Activated CD8-positive, alpha-beta memory T cell treated with anti-CD3 and anti-CD28 coated beads, Interleukin-2, amount 10 ng/mL, durations not matched to agents 7 days and 5 days (primary cell): ENCODE measurements at places on chromosomes 11 and 22.
A peak's percentile ranks its signal among the peaks of the same experiment; 100 is the strongest.

DNA sequence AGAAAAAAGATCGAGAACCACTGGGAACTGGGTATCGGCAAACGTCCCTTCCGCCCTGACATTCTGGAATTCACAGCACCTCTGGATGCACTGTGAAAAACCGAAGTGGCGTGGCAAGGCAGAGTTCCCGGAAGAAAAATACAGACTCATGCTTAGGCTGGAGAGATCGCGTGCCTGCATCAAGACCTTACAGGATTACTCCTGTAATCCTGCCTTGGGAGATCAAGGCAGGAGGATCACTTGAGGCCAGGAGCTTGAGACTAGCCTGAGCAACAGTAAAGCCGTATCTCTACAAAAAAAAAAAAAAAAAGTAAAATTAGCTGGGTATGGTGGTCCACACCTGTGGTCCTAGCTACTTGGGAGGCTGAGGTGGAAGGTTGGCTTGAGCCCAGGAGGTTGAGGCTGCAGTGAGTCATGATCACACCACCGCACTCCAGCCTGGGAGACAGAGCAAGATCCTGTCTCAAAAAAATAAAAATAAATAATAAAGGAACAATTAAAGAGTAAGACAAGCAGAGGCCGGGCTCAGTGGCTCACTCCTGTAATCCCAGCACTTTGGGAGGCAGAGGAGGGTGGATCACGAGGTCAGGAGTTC is 19.9 kb upstream of the TEF start:
- no peak for DNase-seq

DNA sequence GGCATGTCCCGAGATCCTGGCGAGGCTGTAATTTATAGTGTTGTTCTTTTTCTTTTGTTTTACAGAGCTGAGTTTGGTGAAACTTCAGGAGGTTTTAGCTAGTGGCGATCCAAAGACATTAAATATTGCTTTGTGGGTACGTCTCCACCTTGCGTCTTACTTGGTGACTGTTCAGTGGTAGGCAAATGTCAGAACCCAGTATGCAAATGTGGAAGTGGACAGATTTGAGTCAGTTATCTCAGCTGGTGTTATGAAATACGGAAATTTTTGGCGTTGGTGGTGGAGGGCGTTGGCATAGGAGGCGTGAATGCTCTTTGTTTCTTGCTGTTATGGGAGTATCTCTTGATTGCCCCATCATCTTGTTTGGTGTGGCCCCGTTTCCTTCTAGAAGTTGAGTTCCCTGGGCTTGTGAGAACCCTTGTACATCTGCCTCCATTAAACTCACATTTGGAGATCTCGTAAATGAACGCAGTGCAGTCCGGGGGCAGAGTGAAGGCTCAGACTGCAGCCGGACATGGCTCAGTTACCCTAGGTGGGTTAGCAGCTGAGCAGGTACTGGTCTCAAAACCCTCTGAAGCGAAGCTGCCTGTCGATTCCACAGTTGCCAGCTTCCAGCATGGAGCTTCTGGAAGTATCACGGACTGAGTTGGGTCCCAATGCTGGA is 39.9 kb downstream of the PTPRJ start:
- DNase-seq: no peak

DNA sequence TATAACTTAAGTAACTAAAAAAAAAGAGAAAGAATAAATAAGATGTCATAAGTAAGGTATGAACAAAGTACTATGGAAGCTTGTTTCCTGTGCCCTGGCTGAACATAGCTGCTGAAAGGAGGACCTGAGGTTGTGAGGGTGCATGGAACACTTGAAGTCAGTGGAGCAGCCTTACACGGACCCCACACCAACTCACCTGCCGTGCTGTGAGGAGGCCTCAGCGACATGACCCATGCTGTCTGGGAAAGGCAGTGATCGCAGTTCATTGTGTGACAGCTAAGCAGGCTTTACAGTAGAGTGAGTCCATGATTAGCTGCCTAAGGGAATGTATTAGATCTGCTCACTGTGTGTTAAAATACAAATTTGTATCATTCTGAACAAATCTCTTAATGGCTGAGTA is 17.6 kb downstream of the RASSF10 start:
- no peak for DNase-seq

GRCh38 chr11:61968758-61969390 is 1.4 kb upstream of the FTH1 start:
- peak; percentile 30 for DNase-seq

DNA sequence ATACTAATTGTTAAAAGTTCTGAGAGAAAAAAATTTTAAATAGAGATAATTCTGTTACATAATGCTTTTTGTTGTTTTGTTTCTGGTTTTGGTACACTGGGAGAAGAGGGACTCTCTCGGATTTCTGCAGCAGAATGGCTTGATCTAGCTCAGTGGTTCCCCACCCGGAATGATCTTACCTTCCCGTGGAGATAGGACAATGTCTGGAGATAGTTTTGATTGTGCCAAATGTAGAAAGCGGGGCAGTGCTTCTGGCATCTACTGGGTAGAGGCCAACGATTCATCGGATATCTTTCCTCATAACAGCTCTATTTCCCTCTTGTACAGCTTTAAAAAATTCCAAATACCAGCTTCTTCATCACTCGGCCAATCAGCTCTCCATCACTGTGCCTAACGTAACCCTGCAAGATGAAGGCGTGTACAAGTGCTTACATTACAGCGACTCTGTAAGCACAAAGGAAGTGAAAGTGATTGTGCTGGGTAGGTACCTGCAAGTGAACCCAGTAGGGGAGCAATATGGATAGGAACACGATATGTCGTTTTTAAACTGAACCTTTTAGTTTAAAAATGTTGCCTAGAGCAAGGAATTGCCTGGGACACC is 13.2 kb downstream of the CRTAM start:
- peak; percentile 66 for DNase-seq

DNA sequence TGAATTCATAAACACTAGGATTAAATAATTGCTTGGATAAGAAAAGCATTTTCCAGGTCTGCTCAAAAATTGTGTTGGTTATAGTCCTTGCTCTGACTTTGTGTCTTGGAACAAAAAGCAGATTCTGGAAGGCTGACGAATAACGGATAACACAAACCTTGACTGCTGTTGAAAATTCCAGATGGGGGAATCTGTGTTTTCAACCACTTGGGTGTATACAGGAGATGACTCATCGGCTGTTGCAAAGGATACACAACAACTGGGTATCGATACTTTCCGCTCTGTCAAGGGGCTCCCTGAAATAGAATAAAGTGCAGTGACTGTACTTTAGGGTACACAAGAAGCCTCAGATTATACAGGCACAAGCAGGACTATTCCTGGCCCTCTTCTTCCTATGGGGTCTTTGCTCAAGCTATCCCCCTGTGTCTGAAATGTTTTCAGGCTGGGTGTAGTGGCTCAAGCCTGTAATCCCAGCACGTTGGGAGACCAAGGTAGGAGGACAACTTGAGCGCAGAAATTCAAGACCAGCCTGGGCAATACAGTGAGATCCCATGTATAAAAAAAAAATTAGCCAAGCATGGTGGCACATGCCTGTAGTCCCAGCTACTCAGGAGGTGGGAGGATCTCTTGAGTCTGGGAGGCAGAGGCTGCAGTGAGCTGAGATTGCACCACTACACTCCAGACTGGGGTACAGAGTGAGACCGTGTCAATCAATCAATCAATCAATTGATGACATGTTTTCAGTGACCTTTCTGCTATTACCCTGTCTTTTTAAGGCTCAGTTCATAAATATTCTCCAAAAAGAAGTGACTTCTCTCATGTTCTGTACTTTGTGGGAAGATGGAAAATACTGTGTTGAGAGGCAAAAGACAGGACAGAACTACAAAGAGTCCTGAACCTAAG is 48.6 kb upstream of the UCP3 start:
- DNase-seq: no peak

- DNase-seq: no peak
Observed at GRCh38 chr11:110951950-110952503, 239.8 kb upstream of the ARHGAP20 start.

GRCh38 chr11:79363256-79363655 is 77.6 kb downstream of the TENM4 start:
- DNase-seq: no peak

DNA sequence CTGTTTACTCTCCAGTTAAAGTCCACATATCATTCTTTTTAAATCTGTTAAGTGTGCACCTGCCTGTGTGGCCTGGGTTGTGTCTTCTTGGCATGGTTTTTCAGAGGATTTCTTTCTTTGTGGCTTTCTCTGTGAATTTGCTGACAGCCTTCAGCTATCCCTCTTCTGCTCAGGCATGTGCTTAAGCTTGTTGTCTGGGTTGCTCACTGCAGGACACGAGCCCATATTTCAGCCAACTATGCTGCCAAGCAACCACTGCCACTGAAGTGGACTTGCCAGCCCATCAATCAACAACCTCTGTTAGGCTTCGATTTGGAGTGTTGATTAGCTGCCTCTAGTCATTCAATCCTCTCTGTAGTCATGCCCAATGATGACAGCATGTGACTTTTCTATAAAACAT is 18.4 kb downstream of the OR51I2 start:
- DNase-seq: no peak

- DNase-seq: no peak
Observed at GRCh38 chr11:13118194-13118593, 109.1 kb downstream of the RASSF10 start.

DNA sequence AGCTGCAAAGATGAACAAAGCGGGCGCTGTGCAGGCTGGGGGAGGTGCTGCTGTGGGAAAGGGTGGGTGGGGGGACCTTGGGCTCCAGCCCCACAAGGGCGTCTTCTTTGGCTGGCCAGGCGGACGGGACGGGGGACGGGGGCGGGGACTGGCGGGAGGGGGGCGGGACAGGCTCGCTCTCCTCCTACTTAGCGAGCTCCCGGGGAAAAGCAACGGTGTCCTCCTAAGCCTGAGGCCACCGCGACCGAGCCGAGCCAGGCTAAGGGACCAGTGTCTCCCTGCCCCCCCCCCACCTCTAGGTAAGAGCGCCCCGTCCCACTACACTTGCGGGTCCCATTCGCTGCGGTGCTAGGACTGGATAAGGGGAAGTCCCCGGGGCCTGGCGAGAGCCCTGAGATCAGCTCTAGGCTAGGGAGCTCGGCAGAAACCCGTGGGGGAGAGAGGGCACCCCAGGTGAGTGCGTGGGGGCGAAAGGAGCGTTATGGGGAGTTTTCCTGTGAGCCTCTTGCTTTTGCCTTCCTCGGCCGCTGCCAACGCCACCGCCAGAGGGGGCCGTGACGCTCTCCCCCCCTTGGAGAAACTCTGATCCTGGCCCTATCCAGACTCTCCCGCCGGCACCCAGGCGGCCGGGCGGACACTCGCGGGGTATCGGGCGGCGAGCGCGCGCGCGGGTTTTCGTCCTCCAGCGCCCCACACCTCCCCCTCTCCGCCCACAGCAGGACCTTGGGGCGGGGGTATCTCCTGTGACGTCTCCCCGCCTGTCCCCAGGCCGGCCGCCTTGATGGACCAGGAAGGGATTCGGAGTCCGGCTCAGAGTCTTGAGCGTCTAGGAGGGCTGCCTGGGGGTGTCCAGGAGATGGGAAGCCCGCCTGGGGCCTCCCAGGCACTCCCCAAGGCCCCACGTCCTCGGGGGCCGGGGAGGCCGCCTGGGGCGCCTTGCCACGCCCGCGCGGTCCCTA is at the start of gene PHLDB1:
Gene PHLDB1, plus strand, starts transcription at position 215 of the 959 bp plus-strand sequence. CDS start 6,222 bp downstream, outside the sequence.
- DNase-seq: peak; percentile 51

DNA sequence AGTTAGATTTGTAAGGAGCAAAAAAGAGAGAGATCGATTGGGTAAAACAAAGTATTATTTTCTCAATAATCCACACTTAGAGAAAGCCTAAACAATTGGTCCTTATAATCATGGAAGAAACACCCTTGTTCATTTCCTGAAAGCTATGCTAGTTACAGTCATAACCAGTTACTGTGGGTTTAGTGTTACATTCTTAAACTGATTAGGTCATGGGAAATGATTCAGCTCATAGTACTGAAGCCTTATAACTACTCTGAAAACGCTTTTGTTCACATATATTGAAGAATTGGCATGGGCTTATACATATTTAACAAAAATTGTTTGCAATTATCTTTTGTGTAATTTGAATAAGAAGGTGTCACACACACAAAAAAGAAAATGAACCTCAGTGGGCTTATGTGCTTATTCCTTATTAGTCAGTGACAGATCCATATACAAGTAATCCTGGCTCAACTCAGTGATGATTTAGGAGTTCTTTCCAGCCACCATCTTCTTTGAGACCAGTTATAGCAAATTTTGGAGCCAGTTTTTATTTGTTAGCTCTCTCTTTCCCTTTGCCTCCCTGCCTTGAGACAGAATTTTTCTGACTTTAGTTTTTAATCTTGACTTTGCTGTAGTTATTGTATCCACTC is 198.5 kb upstream of the CTSC start:
- DNase-seq: no peak

DNA sequence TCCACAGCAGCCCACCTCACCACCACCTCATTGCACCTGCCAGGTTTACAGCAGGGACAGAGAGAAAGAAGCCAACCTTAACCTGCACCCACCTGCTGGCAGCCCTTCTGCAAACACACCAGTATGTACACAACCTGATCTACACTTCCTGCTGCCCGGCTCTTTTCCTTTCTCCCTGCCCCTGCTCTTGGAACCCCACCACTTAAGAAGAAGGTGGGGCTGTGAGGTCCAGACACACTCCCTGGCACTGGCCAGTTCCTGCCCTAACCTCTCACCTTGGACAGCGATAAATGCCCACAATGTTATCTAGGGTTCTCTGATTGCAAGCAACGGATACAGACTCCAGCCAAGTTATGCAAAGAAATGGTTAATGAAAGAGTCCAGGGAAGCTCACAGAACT is 10.8 kb upstream of the SLC35C1 start:
- peak; percentile 35 for DNase-seq

GRCh38 chr11:44171518-44171917 is 76.0 kb downstream of the EXT2 start:
- no peak for DNase-seq

GRCh38 chr22:44368611-44369292 is 56.0 kb upstream of the SHISAL1 start:
- DNase-seq: no peak

- DNase-seq: no peak
Observed at GRCh38 chr11:132101881-132102280, 731.5 kb downstream of the NTM start.

DNA sequence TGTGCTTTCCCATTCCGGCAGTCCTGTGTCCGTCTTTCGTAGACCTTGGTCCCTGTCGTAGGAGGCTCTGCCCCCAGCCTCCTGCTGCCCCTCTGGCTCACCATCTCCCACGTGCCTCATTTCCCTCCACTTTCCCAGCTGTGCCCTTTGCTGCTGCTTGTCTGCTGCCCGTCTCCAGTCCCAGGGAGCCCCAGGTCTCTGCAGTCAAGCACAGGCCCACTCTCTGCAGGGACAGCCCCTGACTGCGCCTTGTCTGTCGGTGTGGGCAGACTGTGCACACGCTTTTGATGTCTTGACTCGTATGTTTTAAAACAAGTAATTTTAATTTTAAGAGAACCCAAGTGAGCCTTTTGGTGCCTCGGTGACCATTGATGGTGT is 12.4 kb downstream of the DGCR8 start:
- DNase-seq: no peak

DNA sequence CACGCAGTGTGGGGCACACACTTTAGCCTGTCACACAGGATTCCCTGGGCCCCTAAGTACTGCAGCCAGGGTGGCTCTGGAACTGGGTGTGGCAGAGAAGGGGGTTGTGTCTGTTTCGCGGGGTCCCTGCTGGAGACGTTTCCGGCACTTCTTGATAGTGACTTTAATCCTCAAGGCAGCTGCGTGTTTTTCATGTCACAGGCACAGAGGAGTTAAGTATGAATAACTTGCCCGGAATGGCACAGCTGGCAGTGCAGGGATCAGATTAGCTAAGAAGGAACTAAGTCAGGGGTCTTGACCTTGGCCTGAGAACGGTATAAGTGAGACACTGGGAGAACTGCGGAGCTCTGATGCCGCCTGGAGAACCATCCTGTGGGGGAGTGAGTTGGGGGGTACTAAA is 7.5 kb upstream of the KRTAP5-7 start:
- no peak for DNase-seq
